Left ventricle myocardium superior (tissue), 1 donor: ENCODE measurements at places on chromosomes 12 and 14. TPM values are rescaled to one million over a fixed set of nuclear protein-coding genes. Genes with fewer than 3 reads are reported as not detected.

- DNase-seq = no peak
These were observed 9.4 kb upstream of the GPR68 start for GRCh38 chr14:91253795-91254323.

- no peak for DNase-seq
These were observed 3.0 kb upstream of the SNW1 start for GRCh38 chr14:77763978-77764377.

DNA sequence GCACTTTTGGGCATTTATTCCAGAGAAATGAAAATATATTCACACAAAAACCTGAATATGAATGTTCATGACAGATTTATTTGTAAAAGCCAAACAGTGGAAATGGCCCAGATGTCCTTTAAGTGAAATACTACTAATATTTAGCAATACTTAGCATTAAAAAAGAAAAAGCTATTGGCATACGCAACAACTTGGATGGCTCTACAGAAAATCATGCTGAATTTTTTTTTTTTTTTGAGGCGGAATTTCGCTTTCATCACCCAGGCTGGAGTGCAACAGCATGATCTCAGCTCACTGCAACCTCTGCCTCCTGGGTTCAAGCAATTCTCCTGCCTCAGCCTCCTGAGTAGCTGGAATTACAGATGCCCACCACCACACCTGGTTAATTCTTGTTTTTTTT lies 24.1 kb downstream of the FGD6 start:
- DNase-seq = no peak

DNA sequence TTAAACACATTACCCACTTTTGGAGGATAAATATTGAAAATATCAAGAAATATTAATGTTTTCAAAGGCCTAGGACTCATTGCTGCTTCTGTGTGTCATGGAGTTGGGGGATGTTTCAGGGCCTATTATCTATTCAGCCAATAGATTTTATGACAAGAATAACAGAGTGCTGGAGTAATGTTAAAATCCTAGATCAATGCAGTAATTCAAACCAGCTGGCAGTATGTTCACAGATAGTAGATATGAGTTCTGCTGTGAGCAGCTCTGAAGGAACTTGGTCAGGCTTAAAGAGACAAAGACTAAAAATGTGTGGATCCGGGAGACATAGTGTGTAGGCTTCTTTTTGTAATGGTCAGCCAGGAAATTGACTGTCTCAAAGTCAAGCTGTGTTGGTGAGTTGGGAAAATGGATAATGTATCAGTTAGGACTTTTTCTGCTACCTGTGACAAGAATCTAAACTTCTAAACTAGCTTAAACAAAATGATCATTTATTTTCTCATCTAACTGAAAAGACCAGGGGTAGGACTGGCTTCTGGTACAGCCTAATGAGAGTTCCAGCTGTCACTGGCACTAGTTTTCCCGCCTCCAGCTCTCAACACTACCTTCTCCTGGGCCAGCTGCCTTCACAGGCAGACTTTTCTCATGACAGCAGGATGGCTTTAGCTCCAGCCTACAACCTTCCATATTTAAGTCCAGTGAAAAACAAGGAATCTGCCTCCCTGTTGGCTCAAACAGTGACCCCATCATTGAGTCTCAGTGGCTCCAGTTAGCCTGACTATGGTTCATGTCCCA lies 16.3 kb upstream of the POLR3B start:
- DNase-seq = no peak

- no peak for DNase-seq
These were observed 6.2 kb upstream of the SLC7A7 start for GRCh38 chr14:22821193-22822015.

The POC1B gene
- total RNA-seq = 6.4 TPM

The KRT6B gene
- not detected for total RNA-seq
